ENCODE measurements at places on chromosomes 7 and 10.

- no peak for DNase-seq
These were observed 51.7 kb downstream of the DIP2C start for GRCh38 chr10:637771-638195.

GRCh38 chr7:128036226-128036940 is 5.1 kb upstream of the LRRC4 start:
- peak; percentile 47 for DNase-seq

DNA sequence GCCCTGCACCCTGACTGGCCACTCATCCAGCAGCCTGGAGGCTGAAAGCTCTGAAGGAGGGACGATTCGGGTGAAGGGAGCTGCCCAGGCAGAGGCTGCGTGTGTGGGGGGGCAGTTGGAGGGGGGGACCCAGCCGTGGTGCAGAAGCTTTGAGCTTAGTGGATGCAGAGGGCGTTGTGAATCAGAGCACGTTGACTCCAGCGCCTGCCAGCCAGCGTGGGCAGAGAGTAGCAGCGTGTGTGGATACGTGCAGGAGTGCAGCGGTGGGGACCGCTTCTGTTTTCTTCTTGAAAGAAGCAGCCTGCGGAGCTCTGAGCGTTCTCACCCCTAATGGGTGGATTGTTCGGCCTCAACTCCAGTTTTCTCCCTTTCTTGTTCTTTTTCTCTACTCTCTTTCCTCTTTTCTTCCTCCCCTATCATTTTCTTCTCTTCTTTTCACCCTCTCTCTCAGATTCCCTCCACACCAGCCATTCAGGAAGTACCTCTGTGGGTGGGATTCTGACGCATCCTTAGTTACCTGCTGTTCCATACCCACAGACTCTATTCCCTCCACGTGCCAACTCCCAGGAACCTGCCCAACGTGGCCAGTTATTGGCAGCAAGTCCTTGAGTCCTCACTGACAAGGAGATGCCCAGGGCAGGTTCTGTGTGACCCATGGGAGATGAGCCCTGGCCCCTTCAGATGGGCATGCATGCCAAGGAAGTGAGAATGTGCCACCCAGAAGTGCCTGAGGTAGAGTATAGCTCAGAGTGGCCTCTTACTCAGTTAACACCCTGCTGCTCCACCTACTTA is 47.4 kb downstream of the SORCS3 start:
- no peak for DNase-seq

DNA sequence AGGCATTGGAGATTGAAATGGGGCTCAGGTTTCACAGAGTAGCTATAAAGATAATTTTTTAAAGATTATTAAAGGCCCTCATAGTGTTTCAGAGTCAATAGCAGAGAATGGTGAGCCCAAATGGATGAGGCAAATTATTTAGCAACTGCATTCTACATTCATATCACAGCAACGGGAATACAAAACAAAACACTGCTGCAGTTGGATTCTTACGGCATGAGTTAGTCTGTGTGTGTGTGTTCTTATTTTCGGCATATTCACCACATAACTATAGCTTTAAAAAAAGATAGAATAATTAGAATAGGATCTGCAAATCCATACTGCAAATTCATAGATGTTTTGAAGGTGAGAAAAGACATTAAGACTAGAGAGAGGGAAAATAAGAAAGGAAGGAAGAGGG is 66.0 kb downstream of the SUGCT start:
- DNase-seq: no peak

GRCh38 chr7:115552766-115553165 is 477.8 kb downstream of the TFEC start:
- no peak for DNase-seq

All from GM12865 (cell line).